ENCODE measurements at places on chromosomes 7 and 10. TPM values are rescaled to one million over a fixed set of nuclear protein-coding genes. Genes with fewer than 3 reads are reported as not detected.

Gene GAD2
- total RNA-seq, result not detected

DNA sequence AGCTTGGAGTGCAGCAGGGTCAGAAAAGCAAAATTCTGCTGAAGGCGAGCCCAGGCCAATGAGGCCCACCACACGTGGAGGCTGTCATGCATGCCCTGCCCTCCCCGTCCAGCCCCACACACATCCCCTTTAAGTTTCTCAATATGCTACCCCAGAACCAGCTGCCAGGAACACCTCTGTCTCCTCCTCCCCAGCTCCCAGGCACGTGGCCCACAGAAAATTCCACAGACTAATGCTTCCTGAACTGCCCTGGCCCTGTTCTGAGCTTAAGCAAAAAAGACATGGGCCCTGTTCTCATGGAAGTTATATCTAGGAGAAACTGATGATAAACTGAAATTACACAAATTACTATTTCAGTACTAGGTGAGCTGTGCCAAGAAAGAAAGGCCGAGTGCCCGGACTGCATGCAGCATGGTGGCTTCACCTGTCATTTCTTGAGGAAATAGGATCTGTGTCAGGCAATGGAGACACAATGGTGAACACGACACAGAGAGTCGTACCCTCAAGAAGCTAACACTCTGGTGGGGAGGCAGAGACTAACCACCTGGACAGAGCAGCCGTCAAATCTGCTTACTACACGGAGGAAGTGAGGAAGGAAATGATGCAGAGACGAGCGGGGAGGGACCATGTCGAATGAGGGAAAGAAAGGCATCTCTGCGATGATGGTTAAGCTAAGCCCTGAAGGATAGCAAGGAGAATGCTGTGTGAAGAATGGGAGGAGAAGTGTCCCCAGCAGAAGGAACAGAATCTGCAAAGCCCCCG, 44.5 kb downstream of the PODXL start:
- DNase-seq, result peak; percentile 86

GRCh38 chr10:48632166-48632565, 27.3 kb upstream of the ARHGAP22 start:
- DNase-seq, result no peak

- DNase-seq, result no peak
Observed at GRCh38 chr10:7662522-7662921, 4.2 kb downstream of the ITIH5 start.

DNA sequence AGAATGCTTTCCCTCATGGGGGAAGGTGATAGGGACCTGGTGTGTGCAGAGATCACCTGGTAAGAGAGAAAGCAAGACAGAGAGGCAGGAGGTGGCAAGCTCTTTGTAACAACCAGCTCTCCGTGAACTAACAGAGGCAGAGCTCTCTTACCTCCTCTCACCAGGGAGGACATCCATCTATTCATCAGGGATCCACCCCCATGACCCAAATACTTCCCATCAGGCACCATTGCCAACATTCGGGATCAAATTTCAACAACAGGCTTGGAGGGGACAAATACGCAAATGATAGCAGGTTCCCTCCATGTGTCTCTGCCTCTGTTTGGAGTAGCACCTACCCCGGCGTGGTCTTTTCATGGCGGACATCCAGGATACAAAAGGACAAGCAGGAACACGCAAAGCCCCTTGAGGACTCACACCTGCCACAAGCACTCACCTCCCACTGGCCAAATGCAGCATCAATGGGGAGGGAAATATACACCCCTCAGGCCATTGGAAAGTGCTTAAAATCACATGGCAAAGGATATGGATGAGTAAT, 431.2 kb upstream of the AUTS2 start:
- no peak for DNase-seq

DNA sequence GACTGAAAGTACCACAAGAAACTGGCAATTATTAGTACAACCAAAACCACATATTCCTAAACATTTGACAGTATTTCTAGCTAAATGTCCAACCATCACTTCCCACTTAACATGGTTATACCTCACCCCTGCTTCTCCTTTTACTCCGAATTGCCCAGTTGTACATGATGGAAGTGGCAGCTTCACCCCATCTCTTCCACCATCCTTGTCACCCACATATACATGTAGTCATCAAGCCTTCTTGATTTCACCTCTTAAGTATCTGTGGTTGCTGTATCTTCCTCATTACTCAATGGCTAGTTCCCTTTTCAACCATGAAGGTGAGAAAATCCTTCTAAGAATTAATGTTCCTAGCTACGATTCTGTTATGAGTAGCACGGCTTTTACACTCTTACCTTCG, 388.2 kb downstream of the CALN1 start:
- peak; percentile 29 for DNase-seq

DNA sequence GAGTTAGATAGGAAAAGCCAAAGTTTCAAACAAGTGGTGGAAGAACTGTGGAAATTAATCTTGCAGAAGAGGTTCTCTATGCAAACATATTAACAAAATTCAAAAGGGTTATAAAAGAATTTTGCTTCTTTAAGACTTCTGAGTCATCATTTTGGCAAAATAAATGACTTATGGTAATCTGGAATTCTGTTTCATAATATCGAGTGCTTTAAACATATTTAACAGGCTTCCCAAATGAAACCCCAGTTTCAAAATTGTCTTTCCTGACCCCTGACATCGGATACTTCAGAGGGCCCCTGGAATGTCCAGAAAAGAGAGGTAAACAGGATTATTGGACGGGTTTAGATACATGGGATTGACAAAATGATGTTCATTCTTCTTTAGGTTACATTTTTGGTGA, 444.6 kb downstream of the HTR7 start:
- DNase-seq, result no peak

- DNase-seq, result no peak
Observed at GRCh38 chr7:30467271-30467670, 11.3 kb downstream of the NOD1 start.

GRCh38 chr7:119900996-119901672, 371.8 kb upstream of the KCND2 start:
- no peak for DNase-seq

DNA sequence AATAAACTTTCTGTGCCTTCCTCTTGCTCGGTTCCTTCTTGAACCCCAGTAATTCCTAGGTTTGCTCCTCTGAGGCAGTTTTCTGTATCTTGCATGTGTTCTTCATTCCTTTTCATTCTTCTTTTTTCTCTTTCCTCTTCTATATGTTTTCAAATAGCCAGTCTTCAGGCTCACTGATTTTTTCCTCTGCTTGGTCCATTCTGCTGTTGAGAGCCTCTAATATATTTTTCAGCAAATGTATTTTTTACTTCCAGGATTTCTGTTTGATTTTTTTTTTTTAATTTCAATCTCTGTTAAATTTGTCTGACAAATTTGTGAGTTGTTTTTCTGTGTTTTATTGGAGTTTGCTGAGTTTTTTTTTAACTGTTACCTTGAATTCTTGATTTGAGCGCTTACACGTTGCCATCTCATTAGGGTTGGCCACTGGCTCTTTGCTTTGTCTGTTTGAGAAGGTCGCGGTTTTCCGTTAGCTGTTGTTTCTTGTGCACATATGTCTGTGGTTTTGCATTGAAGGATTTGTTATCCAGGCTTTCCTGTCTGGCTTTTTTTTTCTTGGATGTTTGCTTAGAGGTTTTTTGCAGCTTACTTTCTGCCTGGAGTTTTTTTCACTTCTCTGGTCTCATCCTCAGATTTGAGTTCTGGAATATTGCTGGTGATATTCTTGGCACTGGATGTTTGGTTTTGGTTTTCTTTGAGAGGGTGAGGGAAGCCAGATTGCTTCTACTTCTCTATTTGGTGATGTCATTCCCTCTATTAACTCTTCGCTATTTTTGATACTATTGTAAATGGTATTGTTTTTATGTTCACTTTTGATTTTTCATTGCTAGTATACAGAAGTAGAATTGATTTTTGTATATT, 12.7 kb downstream of the SPRN start:
- DNase-seq, result no peak

DNA sequence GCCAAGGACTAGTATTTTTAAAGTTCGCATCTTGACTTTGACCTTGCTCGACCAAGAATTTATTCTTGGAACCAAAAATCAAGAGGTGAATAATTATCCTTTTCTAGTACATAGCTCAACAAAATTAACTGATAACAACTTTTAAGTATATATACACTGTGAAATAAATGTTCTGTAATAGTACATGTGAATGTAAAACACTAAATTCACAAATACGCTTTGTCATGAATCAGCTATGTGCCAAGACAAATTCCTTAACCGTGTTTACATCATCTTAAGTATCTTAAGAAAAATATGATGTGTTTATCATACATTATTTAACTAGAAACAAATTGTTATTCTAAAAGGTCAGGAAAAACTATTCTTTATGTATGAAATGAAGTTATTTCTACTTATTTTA, 83.3 kb downstream of the CUL2 start:
- no peak for DNase-seq

DNA sequence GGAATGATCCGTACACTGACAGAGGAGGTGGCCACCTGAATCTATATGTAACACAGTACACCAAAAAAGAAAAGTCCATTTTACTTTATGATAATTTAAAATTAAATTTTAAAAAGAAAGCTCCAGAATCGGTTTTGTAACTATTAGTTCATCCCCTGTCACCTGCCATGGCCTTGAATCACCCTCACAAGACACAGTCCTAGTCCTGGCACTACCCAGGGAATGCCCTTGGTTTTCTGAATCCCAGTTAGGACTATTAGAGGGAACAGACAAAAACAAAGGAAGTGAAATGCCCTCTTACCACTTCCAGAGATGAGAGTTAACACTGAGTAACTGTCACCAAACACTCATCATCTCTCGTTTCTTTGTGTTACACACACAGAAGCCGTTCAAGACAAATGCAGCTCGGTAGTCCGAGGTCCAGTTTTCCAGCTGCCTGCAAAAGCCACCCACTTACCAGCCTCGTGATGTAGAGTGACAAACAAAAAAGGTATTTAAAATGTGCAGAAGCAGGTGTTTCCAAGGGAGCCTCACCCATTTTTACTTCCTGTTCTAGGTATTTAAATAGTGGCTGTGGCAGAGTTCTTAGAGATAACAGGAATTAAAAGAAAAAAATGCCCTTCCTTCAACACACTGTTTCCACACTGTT, 6.1 kb downstream of the PTPRN2 start:
- DNase-seq, result no peak

Data from esophagus muscularis mucosa (tissue), 4 donors.